Liver (tissue), 10 donors: ENCODE measurements at places on chromosomes 5 and 9. TPM values are rescaled to one million over a fixed set of nuclear protein-coding genes. Genes with fewer than 3 reads are reported as not detected.

Gene SLC27A6
- total RNA-seq = not detected

Gene ANXA2R
- total RNA-seq = 0.84 TPM

Gene FAM169A
- 5.0 TPM for total RNA-seq

Gene PGM5
- 8.5 TPM for total RNA-seq

Gene N4BP3
- total RNA-seq = 0.28 TPM

Gene PDGFRB
- 13.1 TPM for total RNA-seq

Gene TTLL11
- 4.4 TPM for total RNA-seq

Gene CD74
- total RNA-seq = 176 TPM

Gene TXNDC8
- total RNA-seq = not detected

Gene C9orf50
- total RNA-seq = 0.23 TPM

Gene NKD2
- total RNA-seq = 1.3 TPM

Gene MORN5
- total RNA-seq = not detected

Gene SAPCD2
- total RNA-seq = 0.08 TPM

Gene OR1L6
- total RNA-seq = not detected

Gene NMUR2
- total RNA-seq = not detected

Gene HBEGF
- total RNA-seq = 0.65 TPM

Gene ACER2
- 4.0 TPM for total RNA-seq

Gene BTNL9
- 12.0 TPM for total RNA-seq

Gene CEMIP2
- total RNA-seq = 123 TPM

Gene NR2F1-AS1
- total RNA-seq = 4.0 TPM

Gene CMBL
- total RNA-seq = 33.7 TPM

Gene PCDHA5
- total RNA-seq = under 0.01 TPM

Gene PTRH1
- total RNA-seq = 6.7 TPM

Gene FRRS1L
- 0.51 TPM for total RNA-seq

Gene NRG2
- total RNA-seq = not detected

Gene AHRR
- 0.47 TPM for total RNA-seq

Gene FAM153A
- 0.70 TPM for total RNA-seq

Gene MATR3
- total RNA-seq = 92.5 TPM

Gene C5orf52
- not detected for total RNA-seq

Gene VCAN
- 15.6 TPM for total RNA-seq

Gene PCDHA1
- not detected for total RNA-seq

Gene SPINK6
- not detected for total RNA-seq

Gene SPATA31C1
- not detected for total RNA-seq

Gene HSD17B3
- total RNA-seq = 1.1 TPM

Gene PCDHA8
- total RNA-seq = under 0.01 TPM

Gene SV2C
- not detected for total RNA-seq

Gene PCDH12
- 4.9 TPM for total RNA-seq

Gene IGIP
- total RNA-seq = 4.1 TPM

Gene RIOK2
- 10.1 TPM for total RNA-seq

Gene SVEP1
- total RNA-seq = 7.5 TPM

Gene EMB
- 2.8 TPM for total RNA-seq

Gene ANKRD34B
- not detected for total RNA-seq

Gene JAKMIP2
- total RNA-seq = 0.25 TPM

Gene ARL15
- 24.8 TPM for total RNA-seq

Gene KIF24
- total RNA-seq = 0.17 TPM

Gene KLF9
- total RNA-seq = 2.2 TPM

Gene GPR150
- 0.08 TPM for total RNA-seq

Gene ANKRD18A
- 0.25 TPM for total RNA-seq

Gene DIRAS2
- not detected for total RNA-seq

Gene RASEF
- 1.5 TPM for total RNA-seq

Gene PRR16
- total RNA-seq = 0.42 TPM

Gene CD14
- 297 TPM for total RNA-seq

Gene DNAJB5
- 1.4 TPM for total RNA-seq

Gene SLC6A7
- total RNA-seq = not detected

Gene ZFP2
- 0.50 TPM for total RNA-seq

Gene FOXD1
- total RNA-seq = not detected
